Thymus (tissue), 14 donors: ENCODE measurements at places on chromosomes 1 and 21.

DNA sequence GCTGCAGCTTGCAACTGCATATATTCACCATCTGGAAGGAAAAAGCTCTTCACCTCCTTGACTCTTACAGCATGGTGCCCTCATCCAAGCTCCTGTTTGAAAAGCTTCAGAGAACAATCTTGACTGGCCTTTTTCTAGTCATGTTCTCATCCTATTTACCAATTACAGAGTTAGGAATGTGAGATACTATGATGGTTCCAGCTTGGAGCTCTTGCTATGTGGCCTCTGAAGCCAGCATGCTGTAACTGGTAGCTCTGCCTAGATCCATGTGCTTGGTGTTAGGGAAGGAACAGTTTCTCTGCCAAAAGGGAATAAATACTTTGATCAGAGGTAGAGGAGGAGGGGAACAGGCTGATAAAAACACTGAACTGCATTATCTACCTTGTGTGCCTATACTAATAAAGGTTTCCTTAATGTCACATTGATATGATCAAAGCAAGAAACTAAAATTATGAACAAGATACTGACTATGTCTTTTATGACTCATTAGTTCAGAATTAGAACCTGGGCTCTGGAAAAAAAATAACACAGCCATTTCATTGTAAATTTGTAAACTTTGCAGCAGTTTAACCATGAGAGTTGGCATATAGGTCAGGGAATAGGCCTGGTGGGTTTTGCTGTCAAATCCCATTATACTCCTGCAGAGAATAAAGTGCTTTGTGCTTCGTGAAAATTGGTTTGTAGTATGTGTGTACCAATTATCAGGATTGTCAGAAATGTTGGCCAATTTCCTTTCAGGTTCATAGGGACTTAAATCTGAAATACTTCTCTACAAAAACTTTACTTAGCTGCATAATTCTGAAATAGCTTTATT, 92.7 kb downstream of the LEPR start:
- no peak for DNase-seq

- DNase-seq = no peak
These were observed 33.6 kb upstream of the PDE9A start for GRCh38 chr21:42619841-42620240.

DNA sequence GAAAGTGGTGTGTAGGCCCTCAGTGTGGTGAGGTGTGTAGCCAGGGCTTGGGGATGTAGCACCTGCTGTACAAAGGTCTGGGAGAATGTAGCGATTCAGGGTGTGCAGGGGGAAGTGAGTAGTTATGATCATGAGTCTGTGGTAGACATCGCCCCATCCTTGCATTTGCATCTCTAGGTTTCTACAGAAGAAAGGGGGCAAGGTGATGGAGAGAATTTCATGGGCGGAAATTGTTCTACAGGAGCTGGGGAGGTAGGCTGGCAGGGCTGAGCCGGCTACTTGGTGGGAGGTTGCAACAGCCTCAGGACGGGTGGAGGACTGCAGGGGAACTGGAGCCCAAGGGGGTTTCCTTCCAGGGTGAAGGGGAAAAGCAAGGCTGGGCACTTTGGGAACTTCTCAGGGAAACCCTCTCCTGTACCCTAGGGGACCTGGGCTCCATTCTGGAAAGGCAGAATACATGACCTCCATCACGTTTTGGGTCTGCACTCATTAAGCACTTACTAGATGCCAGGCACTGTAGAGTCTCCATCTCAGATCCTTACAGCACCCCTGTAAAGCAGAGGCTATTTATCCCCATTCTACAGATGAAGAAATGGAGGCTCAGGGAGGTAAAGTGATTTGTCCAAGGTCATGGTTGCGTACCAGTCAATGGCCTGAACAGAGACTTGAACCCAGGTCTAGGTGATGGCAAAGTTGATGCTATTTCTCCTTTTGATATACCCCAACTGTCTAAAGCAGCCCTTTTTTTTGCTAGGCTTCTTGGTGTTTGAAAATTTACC, 14.5 kb upstream of the TNFRSF1B start:
- DNase-seq = no peak

- no peak for DNase-seq
These were observed 11.6 kb upstream of the IFNAR1 start for GRCh38 chr21:33313183-33313582.

- DNase-seq = no peak
These were observed 11.6 kb downstream of the SDCCAG8 start for GRCh38 chr1:243267471-243267880.

- no peak for DNase-seq
These were observed 45.1 kb upstream of the MUTYH start for GRCh38 chr1:45385302-45385701.

DNA sequence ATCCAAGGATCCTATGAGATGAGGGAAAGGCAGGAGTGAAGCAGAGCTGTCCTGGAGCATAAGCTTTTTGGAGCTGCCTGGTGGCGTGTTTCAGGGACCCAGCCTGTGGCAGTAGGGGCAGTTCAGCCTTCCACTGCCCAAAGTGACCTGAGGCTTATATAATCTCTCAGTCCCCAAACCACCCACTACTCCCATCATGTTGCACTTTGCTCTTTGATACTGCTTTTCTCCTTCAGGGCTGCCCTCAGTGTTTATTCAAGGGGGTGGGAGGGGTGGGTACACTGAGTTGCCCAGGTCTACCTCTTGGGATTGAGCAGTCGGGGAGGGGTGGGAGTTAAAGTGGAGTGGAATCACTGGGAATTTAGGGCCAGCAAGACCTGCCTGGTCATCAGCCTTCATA, 9.3 kb downstream of the HCN3 start:
- no peak for DNase-seq

DNA sequence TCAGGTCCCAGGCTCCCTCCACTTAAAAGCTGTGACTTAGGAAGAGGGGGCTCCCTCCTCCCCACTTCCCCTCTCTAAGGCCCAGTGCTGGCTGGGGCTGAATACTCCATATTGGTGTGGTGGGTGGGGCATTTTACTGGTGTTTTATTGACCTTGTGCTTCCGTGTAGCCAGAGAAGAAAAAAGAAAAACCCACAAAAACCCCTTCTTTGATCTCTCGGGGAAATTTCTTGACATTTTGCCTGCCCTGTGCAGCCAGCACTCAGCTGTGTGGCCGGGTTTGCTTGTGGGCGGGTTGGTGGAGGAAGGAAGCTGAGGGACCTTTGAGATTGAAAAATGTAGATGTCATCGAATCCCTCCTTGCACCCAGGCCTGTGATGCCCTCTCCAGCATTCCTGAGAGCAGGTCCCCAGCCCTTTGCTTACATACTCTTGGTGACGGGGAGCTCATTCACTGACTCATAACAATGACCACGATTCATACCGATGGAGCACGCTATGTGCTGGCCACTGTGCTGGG, 24.8 kb downstream of the TNFRSF8 start:
- no peak for DNase-seq

DNA sequence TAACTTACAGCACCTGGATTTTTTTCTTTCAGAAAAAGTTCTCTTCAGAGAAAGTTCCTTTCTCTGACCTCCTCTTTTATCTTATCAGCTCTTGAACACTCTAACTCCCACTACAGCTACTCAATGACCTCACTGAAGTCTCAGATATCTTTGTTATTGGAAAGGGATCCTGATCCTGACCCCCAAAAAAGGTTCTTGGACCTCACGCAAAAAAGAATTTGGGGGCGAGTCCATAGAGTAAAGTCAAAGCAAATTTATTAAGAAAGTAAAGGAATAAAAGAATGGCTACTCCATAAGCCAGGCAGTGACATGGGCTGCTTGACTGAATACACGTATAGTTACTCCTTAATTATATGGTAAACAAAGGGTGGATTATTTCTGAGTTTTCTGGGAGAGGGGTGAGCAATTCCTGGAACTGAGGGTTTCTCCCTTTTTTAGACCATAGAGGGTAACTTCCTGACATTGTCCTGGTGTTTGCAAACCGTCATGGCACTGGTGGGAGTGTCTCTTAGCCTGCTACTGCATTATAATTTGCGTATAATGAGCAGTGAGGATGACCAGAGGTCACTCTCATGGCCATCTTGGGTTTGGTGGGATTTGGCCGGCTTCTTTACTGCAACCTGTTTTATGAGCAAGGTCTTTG, 44.2 kb downstream of the WDR64 start:
- no peak for DNase-seq

DNA sequence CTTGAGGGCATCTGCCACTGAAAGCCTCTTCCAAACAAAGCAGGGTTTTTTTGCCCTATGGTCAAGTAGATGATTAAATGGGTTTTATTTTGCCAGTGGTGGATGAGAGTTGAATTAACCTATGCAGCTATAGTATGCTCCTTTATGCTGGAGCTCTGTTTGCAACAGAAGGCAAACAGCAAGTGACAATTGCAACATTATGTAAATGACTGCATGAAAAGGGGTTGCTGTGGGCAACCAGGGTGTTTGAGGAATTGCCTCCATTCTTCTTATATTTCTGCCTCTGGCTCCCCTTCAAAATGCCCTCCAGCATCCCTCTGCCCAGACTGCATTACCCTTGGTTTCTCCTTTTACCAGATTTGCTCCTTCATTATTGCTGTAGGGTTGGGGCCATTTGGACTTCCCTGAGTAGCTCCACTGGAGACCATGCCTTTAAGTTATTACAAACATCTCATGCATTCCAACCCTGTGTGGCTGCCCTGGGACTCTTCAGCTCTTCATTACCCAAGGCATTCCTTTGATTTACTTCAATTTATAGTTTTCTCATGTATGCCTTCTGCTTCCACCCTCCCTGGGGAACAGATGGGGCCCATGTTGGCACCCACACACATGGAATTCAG, 398.4 kb downstream of the PRDM2 start:
- no peak for DNase-seq

DNA sequence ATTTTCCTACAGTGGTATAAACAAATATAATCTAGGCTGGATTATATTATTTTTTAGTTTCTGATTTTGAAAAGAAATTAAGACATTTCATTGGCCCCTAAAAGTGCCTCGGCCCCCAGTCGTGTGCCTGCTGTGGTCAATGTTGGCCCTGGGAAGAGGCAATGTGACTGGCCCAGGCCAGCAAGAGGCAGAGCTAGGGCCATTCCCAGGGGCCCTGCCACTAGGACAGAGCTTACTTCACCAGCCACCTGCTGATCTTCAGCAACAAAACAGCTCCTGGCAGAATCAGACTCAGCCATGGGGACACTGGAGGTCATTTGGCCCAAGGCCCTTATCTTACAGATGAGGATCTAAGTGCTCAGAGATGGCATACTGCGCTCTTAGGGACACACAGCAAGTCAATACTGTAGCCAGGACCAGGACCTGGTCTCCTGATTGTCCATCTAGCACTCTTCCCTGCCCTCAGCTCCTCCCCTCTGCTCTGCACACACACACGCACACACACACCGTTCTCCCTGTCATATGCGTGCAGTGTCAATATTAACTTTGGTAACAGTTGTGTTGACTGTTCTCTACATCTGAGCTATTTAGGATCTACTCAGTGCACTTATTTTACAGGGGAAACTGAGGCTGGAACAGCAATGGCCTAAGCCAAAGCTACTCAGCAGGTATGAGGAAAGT, 16.6 kb upstream of the KLHDC7A start:
- no peak for DNase-seq

- peak; percentile 11 for DNase-seq
These were observed 3.7 kb downstream of the DEDD start for GRCh38 chr1:161128591-161129420.

DNA sequence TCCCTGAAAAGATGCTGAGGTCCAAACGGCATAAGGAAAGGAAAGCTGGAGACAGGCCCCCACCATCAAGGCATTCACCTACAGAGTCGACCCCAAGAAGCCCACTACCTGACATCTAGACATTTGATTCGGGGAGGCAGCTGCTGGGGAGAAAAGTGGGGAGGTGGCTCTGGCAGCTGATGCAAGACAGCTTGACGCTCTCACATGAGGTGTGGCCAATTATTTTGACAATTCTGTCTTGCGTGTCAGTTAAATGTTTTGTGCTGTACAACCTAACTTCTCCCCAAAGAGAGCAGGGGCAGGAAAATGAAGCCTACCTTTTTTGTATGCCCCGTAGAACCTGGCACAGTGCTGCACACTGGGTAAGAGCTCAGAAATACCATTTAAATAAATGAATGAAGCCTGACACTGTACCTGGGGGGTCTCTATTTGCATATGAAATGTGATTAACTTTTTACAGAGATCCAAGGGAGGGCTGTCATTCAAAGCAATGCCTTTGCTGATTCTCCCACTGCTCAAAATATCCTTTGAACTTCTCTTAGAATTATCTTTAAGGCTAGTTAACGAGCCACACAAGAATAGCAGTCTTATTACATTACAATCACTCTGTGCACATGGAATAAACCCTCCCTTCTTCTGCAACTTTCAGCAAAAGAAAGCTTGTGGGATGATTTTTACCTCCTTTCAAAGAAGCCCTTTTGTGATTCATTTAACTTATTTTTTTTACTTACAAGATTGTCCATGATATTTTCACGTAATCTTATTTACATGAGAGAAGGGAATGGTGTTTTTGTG, 163.2 kb downstream of the TNR start:
- no peak for DNase-seq

- DNase-seq = no peak
These were observed at the start of gene NFASC for GRCh38 chr1:204870160-204870912. TSS of gene NFASC (plus strand) at chr1:204870862. CDS start at chr1:204944316, 73,454 bp downstream.

DNA sequence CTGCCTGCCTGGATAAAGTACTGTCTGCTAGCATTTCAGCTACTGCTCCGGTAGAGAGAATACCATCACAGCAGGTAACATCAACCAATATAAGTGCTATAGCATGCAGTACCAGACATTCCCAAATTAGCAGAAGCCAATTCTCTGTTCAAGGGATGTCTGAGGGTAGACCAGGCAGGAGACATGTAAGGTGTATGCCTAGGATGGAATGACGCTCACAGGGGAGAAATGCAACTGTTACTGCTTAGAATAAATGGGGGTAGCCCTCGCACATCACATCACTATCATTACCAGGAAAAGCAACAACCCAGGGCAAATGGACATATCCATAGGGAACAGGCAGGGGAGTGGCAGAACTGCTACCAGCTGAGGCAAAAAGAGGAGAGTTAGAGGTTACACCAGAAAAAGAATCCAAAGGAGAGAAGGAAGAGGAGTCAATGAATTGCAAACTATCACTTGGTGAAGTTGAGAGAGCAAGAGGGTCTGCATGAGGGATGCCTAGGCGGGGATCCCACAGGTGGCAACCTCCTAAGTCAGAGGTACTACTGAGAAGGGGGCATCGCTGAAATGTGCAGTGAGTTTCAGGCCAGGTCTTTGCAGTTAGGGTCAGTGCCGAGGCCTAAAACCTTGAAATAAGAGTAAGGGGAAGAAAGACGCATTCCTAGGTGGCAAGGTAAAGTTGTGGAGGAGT, 1.1 kb downstream of the UBE2Q1 start:
- no peak for DNase-seq

- DNase-seq = no peak
These were observed 9.9 kb upstream of the CFHR2 start for GRCh38 chr1:196933531-196934189.

GRCh38 chr1:92511541-92511940, 24.8 kb upstream of the GFI1 start:
- DNase-seq = no peak
